ENCODE measurements at places on chromosomes 12 and 14. TPM values are rescaled to one million over a fixed set of nuclear protein-coding genes. Genes with fewer than 3 reads are reported as not detected.

LRTM2 gene
- not detected for total RNA-seq

GAS2L3 gene
- 24.5 TPM for total RNA-seq

KIF5A gene
- total RNA-seq, result 1.3 TPM

DNA sequence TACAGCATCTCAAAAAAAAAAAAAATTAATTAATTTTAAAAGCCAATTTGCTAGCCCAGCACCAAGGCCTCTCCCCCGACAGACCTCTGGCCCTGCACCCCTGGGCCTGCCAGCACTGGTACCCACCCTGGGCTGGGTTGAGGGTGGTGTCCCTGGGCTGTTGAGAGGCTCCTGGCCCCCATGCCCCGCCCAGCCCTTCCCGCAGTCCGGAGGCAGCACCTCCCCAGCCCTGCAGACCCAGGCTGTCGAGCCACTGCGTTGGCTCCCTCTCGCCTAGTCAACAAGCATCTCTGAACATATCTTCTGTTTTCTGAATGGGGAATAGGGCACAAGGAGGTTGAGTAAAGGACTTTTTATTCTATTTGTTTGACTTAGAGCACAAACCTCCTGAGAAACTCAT, 87.1 kb downstream of the FBXL14 start:
- DNase-seq, result no peak

GRCh38 chr12:5521456-5522325, 89.8 kb downstream of the NTF3 start:
- DNase-seq, result no peak
